ENCODE measurements at places on chromosomes 6 and 20.

DNA sequence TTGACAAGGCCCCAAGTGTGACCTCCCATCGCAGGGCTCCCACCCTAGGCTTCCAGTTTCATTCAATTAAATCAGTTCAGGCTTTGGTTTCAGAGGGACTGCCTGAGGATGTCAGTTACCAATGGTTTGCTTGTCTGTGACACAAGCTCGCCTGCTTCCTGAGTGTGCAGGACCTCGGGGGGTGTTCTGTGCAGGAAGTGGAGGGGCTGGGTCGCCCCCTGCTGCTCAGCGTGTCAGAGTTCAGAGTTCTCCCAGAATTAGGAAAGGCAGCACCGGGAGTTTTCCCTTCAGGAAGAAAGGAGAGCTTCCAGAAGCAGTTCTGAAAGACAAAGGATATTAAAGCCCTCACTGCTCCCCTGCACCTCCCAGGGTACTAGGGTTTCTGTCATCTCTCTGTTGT, 50.8 kb upstream of the TGM3 start:
- no peak for DNase-seq

DNA sequence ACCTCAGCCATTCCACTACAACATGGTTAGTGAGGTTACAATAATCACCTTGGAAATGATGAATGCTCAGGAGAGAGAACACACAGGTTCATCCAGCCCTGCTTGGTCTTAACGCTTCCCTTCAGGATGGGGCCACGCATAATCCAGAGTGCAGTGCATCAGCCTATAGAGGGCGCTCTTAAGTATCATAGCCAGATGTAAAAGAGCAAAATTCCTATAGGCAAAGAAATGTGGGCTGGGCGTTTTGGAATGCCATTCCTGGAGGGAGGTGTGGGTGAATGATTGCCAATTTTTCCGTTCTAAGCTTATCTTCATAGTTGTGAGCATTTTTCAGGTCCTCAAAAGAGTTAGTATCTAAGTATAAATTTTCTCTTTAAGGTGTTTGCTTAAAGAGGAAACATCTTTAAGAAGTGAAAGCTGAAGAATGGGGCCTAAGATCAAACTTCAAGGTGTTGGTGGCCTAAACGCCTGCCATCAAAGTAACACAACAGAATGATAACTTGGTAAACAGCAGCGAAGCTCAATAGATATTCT, 1.8 kb downstream of the RIPOR2 start:
- no peak for DNase-seq

DNA sequence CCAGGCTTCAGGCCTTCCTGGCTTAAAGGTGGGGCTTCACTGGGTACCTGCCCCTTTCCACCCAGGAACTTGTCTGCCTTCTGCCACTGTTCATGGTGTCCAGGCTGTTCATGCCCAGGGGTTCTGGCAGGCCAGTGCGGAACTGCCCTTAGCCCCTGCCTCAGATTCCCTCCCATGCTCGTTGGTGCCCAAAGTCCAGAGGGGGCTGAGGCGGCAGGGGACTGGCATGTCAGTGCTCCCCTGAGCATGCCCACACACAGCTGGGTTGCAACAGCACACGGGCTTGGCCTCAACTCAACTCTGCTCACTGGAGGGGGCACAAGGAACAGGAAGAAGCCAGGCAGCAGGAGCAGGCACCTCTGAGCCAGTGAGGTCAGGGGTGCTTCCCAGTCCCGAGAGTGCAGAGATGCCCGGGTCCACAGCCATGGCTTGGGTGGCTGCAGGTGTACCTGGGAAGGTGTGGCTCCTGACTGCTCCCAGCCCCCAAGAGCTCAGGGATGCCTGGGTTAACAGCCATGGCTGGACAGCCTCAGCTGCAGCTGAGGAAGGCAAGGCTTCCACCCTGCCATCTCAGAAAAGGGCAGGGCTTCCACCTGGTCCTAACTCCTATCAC, 845.9 kb downstream of the EYS start:
- no peak for DNase-seq

GRCh38 chr20:10560686-10561085, 113.1 kb downstream of the JAG1 start:
- DNase-seq, result no peak

DNA sequence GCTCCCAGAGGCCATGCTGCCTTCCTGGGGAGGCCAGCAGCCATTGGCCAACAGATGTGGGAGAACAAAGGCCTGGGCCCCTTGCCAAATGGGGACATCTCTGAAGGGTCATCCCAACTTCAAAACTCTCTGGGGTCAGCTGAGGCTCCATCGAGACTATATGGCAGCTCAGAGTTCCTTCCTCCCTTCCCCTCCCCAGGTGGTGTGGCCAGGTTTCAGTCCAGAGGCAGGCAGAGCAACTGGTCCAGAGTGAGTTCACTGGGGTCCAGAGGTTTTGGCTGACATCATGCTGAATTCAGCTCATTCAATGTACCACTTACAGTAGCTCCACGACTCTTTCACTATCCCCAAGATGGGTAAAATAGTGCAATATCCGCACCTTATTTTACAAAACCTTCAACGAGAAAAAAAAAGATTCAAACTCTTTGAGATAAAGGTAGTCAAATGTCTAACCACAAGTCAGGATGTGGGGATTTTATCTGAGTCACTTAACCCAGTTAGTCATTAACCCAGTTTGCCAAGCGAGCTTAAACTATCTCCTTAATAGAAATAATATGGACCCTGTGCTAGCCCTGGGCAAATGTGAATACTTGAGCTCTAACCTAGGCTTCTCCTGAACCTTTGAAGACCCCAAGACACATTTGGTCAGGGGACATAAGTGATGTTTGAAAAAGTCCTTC, 108.4 kb upstream of the PLEKHG1 start:
- no peak for DNase-seq

DNA sequence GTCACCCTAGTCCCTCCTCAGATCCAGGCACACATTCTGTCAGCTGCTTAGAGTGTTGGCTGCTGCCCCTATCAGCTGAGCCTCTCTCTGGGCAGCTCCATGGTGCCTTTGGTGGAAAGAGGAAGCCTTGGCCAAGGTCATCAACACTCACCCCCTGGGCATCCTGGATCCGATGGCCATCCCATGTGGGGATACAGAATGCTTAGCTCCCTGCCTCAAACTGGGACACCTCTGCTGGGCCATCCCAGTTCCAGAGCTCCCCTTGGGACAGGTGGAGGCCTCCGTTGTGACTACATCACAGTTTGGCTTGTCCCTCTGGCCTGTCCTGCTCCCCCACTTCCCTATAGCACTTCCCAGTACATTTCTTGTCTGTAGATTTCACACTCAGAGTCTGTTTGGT, 45.6 kb downstream of the TOX2 start:
- DNase-seq, result no peak

- no peak for DNase-seq
These were observed 127.8 kb upstream of the SLC22A23 start for GRCh38 chr6:3584606-3585005.

GRCh38 chr6:30720738-30721197, 616 bp downstream of the TUBB start:
- DNase-seq, result no peak

DNA sequence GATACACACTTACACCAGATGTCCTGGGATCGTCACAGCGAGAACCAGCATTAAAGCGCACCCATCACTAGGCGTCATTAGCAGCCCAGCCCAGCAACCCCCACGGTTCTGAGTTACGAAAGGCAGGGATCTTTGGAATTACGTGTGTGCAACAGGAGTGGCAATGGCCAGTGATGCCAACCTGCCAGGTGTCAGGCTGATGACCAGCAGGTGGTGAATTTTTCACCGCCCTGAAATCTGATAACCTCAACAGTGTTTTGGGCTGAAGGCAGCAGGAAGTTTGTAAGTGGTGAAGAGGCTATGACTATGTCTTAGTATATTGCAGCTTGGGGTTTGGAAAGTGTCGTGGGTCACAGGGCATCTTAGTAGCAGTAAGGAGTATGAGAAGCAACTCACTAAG, 166.1 kb downstream of the TMEM242 start:
- DNase-seq, result no peak

DNA sequence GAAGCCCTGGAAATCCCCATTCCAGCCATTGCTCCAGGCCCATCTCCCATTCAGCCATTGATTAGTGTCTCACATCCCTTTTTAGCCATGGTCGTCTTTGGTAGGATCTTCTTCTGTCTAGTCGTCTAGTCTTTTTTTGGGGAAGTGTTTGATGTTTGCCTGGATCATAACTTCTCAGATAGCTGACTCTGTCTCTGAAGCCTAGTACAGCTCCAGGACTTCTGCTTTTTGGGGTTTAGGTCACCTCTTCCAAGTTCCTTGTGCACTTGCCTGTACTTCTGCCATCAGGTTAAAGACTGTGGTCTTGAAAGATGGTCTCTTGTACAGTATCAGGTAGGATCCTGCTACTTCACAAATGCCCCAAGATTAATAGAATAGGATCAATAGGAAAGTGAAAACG, 553.5 kb downstream of the PKHD1 start:
- no peak for DNase-seq

DNA sequence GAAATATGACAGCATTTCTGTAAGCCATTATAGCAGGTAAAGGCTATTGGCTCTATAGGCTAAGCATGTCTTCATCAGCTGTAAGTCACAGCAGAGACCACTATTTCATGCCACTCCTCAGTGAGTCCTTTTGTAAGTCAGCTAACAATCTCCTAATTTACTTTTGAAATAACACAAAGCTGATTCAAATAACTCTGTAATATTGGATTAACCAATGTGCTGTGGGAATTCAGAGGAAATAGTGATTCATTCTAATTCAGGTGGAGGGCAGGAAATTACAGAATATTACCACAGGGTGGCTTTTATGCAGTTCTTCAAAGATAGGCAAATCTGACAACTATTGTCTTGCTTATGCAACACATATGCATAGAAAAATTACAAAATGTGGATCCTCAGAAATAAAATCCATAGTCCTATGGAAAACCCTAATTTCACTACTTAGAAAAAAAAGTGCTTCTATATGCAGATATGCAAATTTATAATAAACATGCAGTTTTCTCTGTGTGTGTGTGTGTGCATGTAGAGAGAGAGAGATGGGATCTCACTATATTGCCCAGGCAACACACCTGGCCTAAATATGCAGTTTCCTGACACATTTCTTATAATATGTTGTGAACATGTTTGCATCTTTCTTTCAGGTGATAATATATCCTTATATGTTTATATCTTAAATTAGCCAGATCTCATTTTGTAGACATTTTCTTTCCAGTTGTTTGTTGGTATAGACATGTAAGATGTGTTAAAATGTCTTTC, 4.8 kb upstream of the SMIM28 start:
- no peak for DNase-seq

DNA sequence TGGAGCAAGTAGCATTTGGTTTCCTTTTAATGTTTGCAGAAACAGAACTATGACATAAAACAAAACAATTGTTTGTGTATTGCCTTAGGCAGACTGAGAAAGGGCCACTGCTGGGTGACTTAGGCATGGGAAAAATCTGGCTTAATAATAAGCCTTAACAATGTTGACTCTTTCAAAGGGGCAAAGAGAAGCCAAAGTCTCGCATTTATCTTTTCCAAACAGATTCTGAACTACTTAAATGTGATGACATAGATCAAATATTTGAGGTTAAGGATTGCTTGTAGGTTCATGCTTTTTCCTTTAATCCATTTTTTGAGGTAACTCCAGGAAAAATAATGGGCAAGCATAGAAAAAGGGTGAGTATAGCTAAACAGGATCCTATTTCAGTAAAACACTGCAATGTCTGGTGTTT, 39.6 kb downstream of the ADAT2 start:
- no peak for DNase-seq

GRCh38 chr20:3784216-3784853, 2.2 kb downstream of the CENPB start:
- no peak for DNase-seq

DNA sequence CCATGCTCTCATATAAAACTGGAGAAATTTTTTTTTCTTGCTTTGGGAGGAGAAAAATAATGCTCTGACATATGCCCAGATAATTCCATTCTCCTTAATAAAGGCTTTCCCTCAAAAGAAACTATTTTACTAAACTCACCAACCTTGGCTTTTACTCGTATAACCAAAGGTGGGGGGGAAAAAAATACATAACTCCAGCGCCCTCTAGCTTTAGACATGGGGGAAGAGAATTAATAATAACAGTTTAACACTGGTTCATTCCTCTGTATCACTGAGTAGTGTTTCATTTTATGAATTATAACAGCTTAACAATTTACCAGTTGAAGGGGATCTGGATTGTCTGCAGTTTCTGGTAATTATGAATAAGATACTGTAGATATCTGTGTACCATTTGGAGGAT, 1226.1 kb downstream of the GRIK2 start:
- no peak for DNase-seq

DNA sequence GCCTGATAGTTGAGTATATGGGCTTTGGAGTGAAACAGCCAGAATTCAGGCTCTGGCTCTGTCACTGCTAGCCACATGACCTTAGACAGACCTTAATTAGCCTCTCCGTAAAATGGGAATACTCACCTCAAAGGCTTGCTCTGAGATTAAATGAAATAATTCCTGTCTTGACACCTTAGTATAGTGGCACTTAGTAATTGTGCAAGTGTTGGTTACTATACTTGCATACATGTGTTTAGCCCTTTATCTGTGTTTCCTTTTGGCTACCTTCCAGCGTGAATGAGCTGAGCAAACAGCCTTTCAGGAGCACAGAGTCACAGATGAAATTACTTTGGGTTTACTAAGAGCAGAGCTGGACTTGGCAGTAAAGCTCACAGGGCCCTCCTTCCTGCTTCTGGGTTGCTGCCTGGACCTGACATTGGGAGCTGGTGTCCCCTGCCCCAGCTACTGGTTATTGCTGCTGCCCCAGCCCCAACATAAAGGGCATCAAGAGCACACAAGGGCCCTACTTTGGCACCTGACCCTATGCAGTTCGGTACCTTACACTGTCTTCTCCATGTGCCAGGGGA, 32.8 kb downstream of the CD164 start:
- no peak for DNase-seq
